Activated T-helper 1 cell treated with anti-CD3 and anti-CD28 coated beads, Interleukin-12 subunit alpha, Interleukin-12 subunit beta, Interleukin-2, Interleukin-4 antibody, amounts not matched to agents 30 ng/mL and 10 ng/mL and 1 ng/mL, durations not matched to agents 14 hours and 24 hours and 36 hours (primary cell): ENCODE measurements at places on chromosomes 11 and 22.

DNA sequence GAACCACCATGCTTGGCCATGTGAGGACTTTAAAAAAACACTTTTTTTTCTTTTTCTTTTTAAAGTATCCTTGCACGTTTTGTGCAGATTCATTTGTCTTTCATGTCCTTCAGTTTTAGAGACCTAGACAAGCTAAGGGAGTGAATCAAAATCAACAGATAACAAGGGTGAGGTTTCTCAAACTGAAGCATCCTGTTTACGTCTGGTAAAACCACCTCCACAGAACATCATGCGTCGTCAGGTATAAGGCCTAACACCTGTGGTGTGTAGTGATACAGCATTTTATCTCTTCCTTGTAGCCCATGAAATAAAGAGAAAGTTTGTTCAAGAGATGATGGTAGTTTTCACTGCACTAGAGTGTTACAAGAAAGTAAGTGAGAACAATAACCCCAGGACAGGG lies 26.3 kb upstream of the CSF2RB start:
- no peak for DNase-seq

DNA sequence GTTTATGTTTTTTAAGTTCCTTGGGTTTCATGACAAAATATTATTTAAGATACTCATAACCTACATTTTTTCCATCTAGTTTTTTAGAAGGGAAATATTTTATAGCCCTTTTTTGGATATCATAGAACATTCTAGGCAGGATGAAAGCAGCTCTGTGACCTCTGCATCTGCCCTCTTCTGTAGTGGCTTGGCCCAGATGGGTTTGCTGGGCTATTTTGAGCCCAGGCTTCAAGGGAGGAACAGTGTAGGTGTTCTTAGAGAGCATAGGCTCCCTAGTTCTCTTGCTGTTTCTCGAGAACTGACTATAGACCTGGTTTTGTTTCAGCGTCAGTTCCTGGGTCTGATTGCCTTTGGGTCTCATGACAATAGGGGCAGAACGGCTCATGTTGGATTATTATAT lies 32.2 kb downstream of the DIXDC1 start:
- DNase-seq = no peak

DNA sequence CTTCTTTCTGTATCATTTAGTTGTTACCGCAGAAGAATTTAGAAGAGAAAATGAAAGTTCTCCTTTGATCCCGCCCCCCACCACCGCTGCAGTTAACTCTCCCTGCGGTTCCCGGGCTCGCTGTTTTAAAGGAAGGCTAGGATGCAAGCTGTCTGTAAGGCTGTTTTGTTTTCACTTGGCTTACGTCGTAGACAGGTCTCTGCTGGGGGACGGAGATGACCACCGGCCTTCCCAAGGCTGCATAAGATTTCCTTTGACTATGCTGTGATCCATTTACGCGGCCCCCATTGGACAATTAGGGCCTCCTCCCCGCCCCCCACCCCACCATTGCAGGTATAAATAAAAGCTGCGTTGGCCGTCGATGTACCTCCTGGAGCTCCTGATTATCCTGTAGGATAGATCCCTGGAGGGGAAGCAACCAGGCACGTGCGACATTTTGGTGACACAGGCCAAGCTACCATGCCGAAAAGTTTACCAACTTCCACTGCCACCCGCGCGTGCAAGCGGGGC lies 1.4 kb upstream of the CPT1A start:
- peak; percentile 42 for DNase-seq

DNA sequence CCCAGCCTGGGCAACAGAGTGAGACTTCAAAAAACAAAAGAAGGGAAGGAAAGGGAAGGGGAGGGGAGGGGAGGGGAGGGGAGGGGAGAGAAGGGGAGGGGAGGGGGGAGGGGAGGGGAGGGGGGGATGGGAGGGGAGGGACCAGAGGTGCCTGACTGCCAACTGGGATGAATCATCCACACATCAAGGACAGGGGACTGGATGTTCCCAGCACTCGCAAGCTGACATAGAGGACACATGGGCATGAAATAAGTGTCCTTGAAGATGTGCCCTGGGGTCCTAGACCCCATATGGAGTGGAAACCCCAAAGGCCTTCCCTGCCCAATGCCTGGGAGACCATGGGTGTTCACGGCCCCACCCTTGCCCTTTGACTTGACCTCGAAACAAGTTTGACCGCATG lies 19.8 kb downstream of the TST start:
- DNase-seq = no peak

DNA sequence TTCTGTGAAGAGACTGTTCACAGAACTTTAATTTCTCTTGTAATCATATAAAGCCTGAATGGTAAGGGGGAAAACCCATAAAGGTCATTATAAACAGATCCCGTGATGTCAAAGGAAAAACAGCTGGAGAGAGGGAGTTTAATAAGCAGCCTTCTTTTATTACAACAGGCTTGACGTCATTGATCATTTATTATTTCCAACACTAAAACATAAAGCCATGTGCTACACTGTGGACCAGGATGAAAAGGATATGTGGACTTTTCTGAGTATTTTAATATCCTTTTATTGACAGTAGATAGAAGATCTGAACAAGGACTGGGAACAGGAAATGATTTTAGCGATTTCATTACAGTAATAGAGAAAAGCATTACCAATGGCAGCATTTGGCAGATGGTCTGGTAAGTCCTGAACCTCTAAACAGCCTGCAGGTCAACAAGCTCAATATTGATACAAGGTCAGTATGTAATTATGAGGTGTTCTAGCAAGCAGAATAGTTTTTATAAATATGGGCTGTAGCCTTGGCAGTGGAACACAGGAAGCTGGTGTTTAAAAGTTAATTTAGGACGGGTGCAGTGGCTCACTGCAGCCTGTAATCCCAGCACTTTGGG lies 25.1 kb upstream of the TPH1 start:
- DNase-seq = no peak

- DNase-seq = no peak
These were observed 38.0 kb downstream of the CPT1A start for GRCh38 chr11:68803766-68804165.

- DNase-seq = no peak
These were observed 54.1 kb upstream of the BDNF start for GRCh38 chr11:27754035-27755017.

- no peak for DNase-seq
These were observed at the start of gene MRGPRD for GRCh38 chr11:68980776-68981065. Gene MRGPRD (minus strand): TSS chr11:68980986. CDS start chr11:68980986, 0 bp downstream.

- no peak for DNase-seq
These were observed 45.2 kb downstream of the CELF1 start for GRCh38 chr11:47507563-47508239.

DNA sequence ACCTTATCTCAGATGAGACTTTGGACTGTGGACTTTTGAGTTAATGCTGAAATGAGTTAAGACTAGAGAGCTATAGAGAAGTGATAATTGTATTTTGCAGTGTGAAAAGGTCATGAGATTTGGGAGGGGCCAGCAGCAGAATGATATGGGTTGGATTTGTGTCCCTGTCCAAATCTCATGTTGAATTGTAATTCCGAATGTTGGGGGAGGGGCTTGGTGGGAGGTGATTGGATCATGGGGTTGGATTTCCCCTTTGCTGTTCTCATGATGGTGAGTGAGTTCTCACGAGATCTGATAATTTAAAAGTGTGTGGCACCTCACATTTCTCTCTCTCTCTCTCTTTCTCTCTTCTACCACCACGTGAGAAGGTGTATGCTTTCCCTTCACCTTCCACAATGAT lies 777.8 kb upstream of the LUZP2 start:
- DNase-seq = no peak

GRCh38 chr11:134370526-134371435 lies 39.0 kb downstream of the GLB1L2 start:
- DNase-seq = no peak
